NCI-H510A treated with DMSO at 0.1 percent for 48 hours (cell line): ENCODE measurements at places on chromosomes 2 and 18.

GRCh38 chr18:49747876-49748275, 65.5 kb downstream of the ACAA2 start:
- peak; percentile 1 for DNase-seq

GRCh38 chr2:224417947-224418346, 16.0 kb upstream of the FAM124B start:
- no peak for DNase-seq

GRCh38 chr2:17318013-17318412, 200.2 kb downstream of the RAD51AP2 start:
- no peak for DNase-seq

DNA sequence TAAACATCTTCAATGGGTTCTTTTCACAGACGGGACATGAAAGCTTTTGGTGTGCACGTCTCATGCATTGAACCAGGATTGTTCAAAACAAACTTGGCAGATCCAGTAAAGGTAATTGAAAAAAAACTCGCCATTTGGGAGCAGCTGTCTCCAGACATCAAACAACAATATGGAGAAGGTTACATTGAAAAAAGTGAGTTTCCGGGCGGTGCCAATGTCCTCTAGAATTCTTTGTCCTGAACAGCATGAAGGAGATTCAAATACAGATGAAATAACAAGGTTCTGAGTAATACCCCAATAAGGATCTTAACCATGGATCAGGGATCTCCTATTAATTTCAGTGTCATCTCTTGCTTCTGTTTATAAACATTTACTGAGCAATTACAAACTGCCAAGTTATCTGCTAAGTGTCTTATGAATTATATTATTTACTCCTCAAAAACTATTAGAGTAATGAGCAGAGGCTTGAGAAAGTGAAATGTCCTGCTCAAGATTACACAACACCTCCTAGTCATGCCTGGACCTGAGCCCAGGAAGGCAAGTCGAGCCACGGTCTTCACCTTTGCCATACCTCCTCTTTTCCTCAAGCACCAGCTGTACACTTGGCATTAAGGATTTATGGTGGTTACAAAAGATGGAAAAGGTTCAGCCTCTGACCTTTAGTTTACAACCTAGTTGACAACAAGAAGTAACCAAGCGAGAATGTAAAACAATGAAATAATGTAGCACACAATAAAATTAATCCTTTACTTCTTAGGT, 22.6 kb downstream of the DHRS9 start:
- no peak for DNase-seq

DNA sequence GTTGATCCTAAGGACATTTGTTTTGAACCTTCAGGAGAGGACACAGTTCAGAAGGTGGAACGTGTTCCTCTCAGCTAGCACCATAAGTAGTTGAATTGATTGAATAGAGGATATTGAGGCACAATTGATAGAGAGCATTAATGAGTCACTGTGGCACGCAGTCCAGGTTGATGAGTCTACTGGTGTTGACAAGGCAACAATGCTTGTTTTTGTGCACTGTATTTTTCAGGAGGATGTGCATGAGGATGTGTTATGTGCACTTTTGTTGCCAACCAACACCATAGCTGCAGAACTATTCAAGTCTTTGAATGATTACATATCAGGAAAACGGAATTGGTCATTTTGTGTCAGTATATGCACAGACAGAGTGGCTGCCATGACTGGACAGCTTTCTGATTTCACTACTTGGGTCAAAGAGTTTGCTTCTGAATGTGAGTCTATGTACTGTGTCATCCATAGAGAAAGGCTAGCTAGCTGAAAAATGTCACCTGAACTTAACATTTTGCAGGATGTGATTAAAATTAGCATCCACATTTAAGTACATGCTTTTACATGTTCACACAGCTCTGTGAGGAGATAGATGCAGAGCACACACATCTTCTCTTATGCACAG, 140.1 kb upstream of the B3GNT2 start:
- no peak for DNase-seq

DNA sequence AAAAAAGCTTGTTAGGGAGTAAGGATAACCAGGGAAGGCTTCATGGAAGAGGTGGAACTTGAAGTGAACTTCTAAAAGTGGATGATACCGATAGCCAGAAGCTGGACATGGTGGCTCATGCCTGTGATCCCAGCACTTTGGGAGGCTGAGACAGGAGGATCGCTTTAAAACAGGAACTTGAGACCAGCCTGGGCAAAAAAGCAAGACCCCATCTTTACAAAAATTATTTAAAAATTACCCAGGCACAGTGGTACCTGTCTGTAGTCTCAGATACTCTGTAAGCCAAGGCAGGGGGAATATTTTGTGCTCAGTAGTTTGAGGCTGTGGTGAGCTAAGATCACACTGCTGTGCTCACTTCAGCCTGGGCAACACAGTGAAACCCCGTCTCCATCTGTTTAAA, 10.2 kb downstream of the PAPOLG start:
- no peak for DNase-seq

DNA sequence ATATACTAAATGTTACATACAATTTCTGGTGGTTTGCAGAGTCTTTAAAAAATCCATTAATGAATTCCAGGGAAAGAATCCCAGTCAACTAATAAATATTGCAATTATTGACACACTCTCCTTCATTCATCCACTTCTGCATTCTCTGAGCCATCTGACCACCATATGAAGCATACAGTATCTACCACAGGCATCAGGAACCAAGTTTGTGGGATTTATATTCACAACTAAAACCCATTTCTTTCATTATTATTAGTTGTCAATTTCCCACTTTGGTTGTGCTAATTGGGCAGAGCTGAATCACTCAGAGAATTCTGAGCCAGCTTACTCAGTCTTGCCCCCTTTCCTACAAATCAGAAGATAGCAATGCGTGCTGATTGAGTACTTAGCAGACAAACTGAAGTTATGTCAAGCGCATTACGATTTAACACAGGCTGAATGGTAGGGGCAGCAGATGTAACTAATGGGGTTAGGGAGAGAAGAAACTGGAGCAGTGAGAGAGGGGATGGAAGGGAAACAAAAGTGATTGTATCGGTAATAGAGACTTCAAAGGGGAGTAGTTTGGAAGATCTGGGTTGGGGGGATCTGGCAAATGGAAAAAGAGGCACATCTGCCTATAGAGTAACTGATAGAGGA, 52.3 kb downstream of the ZEB2 start:
- no peak for DNase-seq

DNA sequence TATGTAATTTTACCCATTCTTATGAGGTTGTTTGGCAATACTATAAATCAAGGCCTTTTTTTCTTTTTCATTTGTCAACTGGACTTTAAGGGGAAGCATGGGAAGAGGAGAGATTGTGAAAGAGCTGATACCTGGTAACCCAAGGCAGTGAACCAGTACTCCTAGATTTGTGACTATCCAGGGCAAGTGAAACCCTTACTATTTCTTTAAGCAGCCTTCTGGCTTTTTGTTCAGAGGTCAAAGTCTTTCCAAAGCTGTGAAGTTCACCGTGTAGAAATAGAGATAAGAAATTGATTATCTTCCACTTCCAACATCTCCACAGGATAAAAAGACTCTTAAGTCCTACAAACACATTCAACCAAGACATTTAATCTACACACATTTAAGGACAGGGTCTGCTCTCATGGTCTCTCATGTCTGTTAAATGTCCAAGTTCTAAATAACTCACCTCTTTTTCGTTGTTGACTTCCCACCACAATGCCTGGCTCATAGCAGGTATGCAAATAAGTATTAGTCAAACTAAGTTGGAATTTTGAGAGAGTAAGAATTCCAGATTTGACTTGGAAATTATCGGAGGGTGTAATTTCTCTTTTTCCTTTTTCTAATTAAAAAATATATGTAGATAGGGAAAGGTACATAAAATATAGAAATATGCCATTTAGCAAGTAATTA, 485.8 kb downstream of the STK39 start:
- no peak for DNase-seq

DNA sequence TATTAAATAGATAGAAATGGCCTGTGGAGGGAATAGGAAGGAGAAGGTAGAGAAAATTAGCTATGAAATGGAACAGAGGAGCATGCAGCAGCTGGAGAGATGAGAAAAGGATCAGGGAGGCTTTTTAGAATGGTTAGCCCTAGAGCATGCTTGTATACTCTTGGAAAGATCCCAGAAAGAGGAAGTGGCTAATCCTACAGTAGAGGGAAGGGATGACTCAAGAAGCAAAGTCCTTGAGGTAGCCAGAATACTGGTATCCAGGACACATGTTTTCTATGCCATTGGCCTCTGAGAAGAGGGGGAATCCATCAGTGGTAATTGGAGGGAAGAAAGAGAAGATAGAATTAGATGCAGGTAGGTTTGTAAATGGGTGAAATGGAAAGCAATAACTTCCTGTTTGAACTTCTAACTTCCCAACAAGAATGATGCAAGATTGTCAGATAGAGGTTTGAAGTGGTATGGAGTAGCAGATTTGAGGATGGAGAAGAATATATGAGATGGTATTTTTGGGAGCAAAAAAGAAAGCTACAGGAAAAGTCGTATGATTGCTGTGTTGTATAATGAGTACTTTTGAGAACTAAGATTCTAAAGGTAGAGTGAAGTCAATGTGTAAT, 17.1 kb upstream of the OSBPL6 start:
- no peak for DNase-seq

DNA sequence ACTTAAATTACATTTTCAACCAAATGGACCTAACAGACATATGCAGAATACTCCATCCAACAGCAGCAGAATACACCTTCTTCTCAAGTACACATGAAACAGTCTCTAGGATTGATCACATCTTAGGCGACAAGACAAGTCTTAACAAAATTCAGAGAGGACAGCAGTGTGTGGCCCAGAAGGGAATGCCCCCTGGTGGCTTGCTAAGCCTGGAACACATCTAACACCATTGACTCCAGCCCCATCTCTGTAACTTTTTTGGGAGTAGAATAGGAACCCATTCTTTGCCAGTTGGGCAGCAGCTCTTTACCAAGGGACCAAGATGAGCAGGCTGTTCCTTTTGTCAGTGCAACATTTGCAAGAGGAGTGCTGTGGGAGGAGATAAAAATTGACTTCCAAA, 249.9 kb downstream of the PLCL1 start:
- no peak for DNase-seq

DNA sequence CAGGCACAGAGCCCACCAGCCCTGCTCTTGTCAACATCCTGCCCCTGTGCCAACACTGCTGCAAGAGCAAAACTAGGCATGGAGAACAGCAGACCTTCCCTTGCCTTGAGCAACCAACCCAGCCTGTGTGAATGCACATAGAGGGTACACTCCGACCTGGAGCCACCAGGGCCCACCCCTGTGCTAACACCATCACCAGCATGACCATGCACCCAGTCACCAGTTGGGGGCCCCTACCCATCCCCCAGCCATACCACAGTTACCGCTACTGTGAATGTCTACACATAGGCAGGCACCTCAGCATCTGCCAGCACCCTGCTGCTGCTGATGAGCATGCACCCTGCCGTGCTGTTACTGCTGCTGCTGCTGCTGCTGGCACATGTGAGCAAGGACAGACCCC, 301.9 kb upstream of the ST6GAL2 start:
- no peak for DNase-seq

- no peak for DNase-seq
Observed at GRCh38 chr18:75209951-75210258, 692 bp upstream of the TSHZ1 start.

DNA sequence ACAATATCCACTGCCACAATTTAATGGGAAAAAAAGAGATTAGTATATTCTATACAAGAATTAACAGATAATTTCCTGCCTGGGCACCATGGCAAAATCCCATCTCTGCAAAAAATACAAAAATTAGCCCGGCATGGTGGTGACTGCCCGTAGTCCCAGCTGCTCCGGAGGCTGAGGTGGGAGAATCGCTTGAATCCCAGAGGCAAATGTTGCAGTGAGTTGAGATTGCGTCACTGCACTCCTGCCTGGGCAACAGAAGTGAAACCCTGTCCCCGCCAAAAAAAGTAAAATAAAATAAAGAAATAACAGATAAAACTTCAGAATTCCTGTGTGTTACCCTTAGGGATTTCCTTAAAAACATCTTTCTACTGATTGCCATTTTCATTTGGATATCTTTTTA, 1194.8 kb upstream of the PIK3C3 start:
- no peak for DNase-seq

DNA sequence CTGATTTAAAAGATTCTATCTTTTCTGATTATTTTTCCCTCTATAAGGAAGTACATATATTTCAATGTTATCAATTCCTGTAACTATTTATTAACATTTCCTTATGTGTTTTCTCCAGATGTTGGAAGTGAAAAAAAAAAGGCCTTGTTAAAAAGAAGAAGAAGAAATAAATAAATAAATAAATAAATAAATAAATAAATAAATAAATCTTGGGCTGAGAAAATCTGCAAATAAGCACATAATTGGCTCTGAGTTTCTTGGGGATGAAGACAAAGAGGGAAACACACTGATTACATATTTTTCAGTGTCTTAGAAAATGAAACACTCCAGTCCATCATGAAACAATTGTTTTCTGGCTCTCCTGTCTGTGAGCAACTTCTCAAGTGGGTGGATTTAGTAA, 21.1 kb upstream of the MBOAT2 start:
- DNase-seq: no peak

- no peak for DNase-seq
Observed at GRCh38 chr18:55751476-55751875, 163.5 kb upstream of the TCF4 start.

- no peak for DNase-seq
Observed at GRCh38 chr2:105697781-105698449, 46.8 kb upstream of the NCK2 start.

GRCh38 chr2:105421053-105421452, 22.2 kb upstream of the FHL2 start:
- DNase-seq: no peak

- no peak for DNase-seq
Observed at GRCh38 chr18:63253014-63253413, 66.6 kb downstream of the BCL2 start.

DNA sequence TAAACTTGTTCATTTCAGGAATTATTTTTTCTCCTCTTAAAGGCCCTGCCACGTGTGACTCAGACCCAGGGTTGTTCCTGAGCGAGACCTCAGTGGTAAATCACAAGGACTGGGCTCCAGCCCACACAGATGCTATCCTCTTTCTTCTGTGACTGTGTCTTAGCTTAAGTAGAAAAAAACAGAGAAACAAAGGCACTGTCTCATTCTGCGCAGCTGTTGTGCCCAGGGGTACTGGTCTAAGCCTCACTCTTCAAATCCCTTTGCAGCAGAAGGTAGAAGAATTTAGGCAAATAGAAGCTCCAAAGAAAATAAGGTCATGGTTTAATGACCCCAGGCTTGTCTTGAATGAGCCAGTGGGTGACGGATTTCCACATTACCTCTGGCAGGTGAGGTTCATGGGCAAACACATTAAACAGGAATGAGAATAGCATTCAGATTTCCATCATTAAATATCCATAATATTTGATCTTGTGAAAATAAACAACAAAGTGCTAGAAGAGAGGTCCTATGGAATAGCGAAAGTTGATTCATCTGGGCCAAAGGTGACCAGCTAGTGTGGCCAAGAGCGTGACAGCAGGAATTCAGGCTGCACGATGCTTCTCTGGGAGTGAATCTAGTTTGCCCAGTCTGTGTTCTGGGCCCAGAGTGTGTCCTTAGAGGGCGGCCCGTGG, 63.3 kb downstream of the LIPG start:
- DNase-seq: no peak

GRCh38 chr2:219636144-219636915, 8.9 kb downstream of the SLC4A3 start:
- no peak for DNase-seq

GRCh38 chr18:58226429-58226828, 182.4 kb downstream of the NEDD4L start:
- no peak for DNase-seq
